ENCODE measurements at places on chromosomes 5 and 9.

DNA sequence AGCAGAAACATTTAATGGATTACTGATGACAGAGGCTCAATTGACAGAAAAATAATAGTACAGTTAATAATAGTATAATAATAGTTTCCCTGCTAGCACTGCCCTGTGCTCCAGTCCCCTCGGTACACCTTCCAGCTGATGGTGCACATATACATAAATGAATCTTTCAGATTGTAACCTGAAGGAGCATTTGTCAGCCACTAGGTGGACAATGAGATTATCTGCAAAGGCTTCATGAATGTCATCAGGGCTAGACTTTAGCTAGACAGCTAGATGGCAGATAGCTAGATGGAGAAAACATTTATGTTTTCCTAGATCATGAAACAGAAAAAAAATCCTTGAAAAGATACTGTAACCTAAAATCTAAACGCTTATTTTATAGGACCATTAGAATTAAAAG is 304.4 kb upstream of the SMC2 start:
- peak; percentile 8 for DNase-seq

DNA sequence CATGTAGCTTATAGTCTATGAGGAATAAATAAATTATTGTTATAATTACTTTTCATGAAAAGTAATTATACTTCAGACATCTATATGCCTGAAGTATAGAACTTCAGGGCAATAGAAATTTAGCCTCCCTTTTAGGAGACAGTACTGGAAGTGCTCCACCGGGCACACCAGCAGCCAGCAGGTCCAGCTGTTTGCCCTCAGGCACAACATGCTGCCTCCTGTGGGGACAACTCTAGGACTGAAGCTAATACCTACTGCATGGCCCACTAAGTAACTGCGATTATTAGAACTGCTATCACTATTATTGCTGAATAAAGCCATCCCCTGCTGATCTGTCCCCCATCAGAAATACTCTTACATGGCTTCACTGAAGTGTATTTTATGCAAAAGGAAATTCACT is 329.6 kb downstream of the MED10 start:
- DNase-seq, result no peak

- DNase-seq, result no peak
These were observed 103.5 kb downstream of the RNF180 start for GRCh38 chr5:64269164-64269563.

GRCh38 chr5:157596487-157596886 is 20.9 kb upstream of the ADAM19 start:
- no peak for DNase-seq

GRCh38 chr9:35335164-35335563 is 154.7 kb upstream of the RUSC2 start:
- no peak for DNase-seq

GRCh38 chr5:134406390-134406789 is 5.3 kb downstream of the CDKN2AIPNL start:
- DNase-seq, result no peak

DNA sequence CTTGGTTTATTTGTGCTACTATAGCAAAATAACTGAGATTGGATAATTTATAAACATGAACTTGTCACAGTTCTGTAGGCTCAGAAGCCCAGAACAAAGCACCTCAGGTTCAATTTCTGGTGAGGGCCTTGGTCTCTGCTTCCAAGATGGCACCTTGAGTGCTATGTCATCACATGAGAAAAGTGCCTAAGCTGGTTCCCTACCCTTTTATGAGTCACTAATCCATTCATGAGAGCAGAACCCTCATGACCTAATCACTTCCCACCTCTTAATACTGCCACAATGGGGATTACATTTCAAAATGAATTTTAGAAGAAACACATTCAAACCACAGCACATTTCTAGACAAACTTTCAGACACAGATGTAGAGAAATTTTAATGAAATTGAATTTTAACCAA is 98.2 kb upstream of the PRSS3 start:
- DNase-seq, result no peak

- no peak for DNase-seq
These were observed 14.5 kb downstream of the HACD4 start for GRCh38 chr9:21016701-21017491.

DNA sequence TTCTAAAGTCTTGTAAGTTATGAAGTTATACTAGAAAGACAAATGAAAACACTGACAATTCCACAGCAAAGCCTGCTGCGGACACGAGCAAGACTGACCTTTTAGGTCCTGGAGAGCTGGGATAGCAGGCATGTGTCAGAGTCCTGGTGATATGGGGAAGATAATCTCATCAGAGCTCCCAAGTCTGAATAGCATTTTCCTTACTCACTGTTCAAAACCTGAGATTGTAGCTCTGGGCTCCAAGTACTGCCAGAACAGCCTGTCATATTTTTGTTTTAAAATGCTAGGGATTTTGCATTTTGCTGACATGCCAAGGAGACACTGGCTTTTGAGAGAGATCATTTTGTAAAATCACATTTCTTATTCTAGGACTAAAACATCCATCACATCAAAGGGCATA is 90.1 kb downstream of the DRD1 start:
- no peak for DNase-seq

DNA sequence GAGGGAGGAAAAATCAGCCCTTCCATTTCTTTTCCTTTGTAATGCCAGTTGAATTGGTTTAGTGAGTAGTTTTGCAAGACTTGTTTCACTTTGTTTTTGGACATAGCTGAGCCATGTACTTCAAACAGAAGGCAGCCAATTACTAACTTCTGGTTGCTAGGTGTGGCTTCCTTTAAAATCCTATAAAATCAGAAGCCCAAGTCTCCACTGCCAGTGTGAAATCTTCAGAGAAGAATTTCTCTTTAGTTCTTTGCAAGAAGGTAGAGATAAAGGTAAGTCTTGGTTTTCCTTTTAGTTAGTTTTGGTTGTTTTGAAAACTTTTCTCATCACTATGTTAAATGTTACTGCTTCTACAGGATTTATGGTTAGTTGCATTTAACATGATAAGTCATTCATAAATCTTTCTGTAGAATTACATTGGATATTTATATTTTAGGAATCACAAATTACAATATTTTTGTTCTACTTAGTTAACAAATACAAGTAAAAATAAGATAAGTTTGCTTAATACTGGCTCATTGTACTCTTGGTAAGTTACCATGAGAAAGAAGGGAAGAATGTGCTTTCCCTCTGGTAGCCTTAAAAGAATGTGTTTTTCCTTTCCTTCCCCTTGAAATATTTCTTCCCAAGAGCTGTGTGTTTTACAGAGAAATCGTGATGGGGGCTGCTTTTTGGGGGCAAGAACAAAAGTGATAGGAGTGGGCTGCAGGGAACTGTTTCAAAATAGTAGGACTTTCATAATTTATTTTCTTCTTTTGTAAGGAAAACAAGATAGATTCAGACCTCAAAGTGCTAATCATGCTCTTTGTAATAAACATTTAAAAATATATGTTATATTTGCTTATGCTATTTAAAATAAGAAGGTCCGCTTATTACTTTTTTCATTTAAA is at the start of gene ANXA1:
Gene ANXA1, plus strand, starts transcription at position 213 of the 890 bp plus-strand sequence. CDS start 6,671 bp downstream, outside the sequence.
- no peak for DNase-seq
